ENCODE measurements at places on chromosomes 7 and 10. TPM values are rescaled to one million over a fixed set of nuclear protein-coding genes. Genes with fewer than 3 reads are reported as not detected.

DNA sequence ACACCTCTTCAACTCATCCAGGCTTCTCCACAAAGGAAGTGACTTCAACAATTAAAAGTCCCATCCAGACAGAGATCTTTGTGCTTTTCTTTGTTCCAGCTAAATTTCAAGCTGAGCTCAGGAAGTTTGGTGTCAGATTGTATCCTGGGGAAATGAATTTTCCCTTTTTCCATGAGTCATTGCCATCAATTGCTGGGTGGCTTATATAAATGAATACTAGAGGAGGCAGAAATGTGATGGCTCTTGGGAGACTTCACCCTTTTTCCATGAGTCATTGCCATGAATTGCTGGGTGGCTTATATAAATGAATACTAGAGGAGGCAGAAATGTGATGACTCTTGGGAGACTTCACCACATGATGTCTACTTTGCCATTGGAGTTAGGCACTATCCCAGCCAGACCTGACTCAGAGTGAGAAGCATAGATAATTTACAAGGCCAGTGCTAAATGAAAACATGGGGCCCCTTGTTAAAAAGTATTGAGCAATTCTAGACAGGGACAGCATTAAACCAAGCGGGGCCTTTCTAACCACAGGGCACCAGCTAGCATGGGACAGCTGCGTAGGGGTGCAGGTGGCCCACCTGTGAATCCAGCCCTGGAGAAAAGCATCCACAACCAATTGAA is 339.2 kb upstream of the PODXL start:
- no peak for DNase-seq

- DNase-seq = no peak
These were observed 1221.1 kb upstream of the CELF2 start for GRCh38 chr10:9796564-9796963.

GRCh38 chr10:77630507-77630848 is 7.1 kb downstream of the KCNMA1 start:
- DNase-seq = no peak

Gene PRKG1
- total RNA-seq = not detected

DNA sequence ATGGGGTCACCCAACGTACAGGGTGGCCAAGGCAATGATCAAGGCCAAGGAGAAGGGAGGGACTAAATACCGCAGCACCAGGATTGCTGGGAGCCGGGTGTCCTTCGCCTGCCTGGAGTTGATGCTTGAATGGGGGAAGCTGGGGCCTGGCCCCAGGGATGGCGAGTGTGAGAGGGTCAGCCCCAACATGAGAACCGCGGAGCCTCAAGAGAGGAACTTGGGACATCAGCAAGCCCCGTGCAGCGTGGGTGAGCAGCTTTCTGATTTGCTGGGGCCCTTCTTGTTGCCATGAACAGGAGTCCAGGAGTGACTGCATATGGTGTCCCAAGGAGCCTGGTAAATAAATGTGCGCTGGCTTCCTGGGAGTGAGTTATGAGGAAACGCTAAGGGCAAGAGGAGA is 72.8 kb upstream of the PITRM1 start:
- no peak for DNase-seq

- no peak for DNase-seq
These were observed 7.2 kb upstream of the GRID1 start for GRCh38 chr10:86373828-86374227.

DNA sequence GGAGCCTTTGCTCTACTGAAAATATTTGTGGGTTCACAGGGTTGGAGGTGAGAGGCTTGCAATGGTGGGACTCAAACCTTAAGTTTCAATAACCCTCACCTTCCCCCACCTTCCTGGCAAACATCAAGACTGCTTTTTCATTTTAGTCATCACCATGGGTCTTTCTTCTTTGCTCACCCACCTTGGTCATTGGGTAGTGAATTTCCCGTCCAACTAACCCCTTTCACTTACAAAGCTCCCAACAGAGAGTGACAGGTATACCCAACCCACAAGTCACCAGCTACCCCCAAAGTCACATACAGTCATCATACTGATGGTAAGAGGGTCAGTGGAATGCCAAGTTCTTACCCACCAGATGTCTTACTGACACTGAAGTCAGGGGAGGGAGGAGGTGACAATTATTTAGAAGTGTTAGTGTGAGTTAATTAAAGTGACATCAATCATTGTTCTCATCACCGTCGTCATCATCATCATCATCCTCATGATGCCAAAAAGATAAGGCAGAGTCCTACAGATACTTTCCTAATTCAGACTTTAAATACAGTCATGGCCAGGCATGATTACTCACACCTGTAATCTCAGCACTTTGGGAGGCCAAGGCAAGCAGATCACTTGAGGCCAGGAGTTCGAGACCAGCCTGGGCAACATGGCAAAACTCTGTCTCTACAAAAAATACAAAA is 49.0 kb downstream of the PIK3AP1 start:
- DNase-seq = no peak

DNA sequence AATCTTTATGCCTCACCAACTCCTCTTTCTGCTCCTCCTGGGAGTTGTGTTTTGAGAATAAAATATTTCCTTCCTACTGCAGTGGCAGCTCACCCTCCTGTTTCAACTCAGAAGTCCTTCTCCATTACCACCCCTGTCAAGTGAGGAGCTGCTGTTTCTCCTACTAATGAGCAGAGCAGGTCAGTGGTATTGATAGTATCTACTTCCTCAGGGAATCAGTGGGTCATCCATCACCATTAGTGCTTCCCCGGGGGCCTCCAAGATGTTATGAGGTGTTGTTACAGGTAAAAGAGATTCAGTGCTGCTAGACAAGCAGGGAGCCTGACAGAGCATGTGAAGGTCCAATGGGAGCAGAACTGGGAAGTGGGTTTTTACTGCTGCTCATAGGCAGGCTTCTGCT is 795.2 kb downstream of the REEP3 start:
- no peak for DNase-seq

GRCh38 chr10:62244785-62245467 is 23.7 kb downstream of the RTKN2 start:
- peak; percentile 47 for DNase-seq

DNA sequence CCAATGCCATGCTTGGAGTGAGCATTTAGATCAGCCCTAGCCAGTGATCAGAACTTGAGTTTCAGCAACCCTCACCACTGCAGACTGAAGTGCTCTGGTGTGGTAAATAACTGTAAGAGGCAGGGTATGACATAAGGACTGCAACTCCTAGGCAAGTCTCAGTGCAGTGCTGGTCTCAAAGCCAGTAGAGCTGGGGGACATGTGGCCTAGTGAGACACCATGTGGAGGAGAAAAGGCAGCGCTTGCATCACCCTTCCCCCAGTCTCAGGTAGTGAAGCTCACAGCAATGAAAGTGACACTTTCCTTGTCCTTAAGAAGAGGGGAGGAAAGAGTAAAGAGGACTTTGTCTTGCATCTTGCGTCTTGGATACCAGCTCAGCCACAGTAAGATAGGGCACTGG is 386.8 kb upstream of the POT1 start:
- no peak for DNase-seq

DNA sequence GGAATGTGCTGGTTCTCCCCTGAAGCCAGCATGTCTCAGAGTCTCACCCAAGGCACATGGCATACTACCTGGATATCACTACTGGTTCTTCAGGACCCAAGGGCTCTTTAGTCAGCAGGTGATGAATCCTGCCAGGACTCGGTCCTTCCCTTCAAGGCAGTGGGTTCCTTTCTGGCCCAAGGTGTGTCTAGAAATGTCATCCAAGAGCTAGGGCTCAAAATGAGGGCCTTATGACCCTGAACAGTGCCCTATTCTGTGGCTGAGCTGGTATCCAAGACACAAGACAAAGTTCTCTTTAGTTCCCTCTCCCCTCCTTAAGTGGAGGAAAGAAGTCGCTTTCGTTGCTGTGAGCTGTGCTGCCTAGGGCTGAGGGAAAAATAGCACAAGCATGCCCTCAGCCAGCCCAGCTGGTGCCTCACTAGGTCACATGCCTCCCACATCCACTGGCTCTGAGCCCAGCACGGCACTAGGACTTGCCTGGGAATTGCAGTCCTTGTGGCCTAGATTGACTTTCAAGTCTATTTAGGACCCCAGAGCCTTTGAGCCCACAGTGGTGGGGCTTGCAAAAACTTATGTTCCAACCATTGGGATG is 106.0 kb downstream of the BMS1 start:
- no peak for DNase-seq

Gene ABCC2
- 1.3 TPM for total RNA-seq

Gene DDX56
- total RNA-seq = 165 TPM

Gene SPACDR
- total RNA-seq = 2.9 TPM

- no peak for DNase-seq
These were observed 47.4 kb downstream of the JAZF1 start for GRCh38 chr7:28132959-28133870.

DNA sequence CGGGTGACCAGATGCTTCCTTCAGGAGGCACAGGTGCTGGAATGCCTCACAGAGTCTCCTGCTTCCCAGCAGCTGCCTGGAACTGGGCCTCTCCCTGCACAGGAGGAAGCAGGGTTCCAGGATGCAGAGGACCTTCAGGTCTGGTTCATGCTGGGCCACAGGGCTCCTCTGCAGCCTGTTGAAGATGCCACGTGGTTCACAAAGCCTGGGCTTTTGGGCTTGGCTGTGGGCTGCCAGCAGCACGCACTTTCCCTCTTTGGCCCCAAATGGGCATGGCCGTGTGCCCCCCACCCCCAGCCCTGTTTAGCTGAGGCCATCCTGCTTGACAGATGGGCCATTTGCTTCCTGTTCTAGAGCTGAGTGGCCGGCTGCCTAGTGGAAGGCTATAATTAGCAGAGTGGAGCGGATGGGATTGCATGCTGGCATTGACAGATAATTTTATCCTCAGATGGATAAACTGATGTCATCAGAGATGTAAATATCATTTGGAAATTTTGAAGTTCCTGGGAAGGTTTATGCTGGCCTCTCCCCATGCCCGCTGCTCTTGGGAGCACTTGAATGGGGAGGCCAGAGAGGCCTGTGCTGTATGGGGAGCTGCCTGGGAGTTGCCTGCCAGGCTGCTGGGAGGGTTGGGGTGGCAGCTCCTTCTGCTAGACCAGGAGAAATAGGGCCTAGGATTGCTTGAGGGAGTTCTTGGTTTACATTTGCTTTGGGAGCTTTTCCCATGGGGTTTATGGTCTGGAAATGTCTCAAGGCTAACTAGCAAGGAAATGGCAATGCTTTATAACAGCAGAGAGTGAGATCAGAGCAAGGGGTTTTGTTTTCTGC is 28.2 kb downstream of the TSPAN15 start:
- DNase-seq = no peak

DNA sequence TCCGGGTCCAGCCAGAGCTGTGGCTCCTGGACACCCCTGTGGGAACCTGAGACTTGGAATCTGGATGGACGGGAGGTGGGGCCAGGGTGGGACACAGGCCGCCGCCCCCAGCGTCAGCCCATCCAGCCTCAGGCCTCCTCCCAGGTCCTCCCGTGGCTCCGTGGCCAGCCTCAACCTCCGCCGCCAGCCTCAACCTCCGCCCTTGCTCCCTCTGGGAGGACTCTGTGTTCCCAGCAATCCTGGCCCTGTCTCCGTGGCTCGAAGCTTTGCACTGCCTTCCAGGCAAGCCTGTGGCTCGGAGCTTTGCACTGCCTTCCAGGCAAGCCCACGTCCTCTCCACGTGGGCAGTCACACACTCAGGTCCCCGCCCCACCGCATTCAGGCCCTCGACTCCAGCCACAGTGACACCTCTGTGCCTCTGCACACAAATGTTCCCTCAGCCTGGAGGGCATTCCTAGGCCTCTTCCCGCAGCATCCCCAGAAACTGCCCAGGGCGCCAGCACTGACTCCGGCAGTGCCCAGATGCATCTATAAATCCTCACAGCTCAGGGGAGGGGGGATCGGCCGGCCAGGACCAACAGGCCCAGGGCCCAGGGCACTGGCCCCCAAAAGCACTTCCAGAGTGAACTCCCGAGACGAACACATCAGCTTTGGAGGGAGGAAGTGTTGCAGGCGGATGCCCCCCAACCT is 44.7 kb upstream of the PDGFA start:
- DNase-seq = no peak

DNA sequence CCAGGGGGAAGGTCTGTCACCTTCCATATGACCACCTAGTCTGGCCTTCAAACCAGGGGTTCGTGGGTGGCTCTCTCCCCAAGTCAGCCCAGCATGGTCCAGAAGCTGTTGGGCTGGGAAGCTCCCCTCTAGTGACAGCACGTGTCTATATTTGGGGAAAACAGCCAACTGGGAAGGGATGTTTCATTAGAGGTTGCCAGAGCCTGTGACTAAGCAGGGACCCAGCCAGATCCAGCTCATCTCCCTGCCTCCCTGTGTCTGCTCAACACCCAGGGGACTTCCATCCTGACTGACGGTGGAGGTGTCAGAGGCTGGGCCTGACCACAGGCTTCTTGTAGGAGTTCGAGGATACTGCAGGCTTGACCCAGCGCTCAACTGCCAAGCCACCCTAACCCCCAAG is 10.5 kb downstream of the STYXL1 start:
- DNase-seq = no peak

Gene TNKS2
- 30.6 TPM for total RNA-seq

- DNase-seq = no peak
These were observed 45.6 kb downstream of the PDIA4 start for GRCh38 chr7:148982654-148983199.

DNA sequence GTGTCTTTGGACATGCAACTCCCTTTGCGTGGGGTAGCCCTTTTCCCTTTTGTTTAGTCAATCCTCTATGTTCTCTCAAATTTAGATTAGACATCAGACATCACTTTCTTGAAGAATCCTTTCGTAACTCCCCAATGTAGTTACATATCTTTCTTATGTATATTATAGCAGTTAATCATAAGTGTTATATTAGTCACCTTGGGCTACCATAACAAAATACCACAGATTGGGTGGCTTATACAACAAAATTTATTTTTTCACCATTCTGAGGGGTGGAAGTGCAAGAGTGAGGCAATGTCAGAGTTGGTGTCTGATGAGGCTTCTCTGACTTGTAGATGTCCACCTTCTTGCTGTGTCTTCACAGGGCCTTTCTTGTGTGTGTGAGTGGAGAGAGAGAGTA is 105.7 kb downstream of the PHTF2 start:
- DNase-seq = no peak

- no peak for DNase-seq
These were observed 654.7 kb upstream of the ZWINT start for GRCh38 chr10:57015595-57016318.

GRCh38 chr10:128180843-128181242 is 54.6 kb upstream of the MKI67 start:
- peak; percentile 68 for DNase-seq

- no peak for DNase-seq
These were observed 11.8 kb downstream of the SEM1 start for GRCh38 chr7:96697822-96698221.

GRCh38 chr10:59323036-59323459 is 39.3 kb downstream of the FAM13C start:
- no peak for DNase-seq

Gene ARHGAP21
- total RNA-seq = 59.4 TPM

Gene MEIG1
- total RNA-seq = not detected

GRCh38 chr7:31948029-31948428 is 122.2 kb downstream of the PDE1C start:
- DNase-seq = no peak

Gene ACSM6
- total RNA-seq = not detected

GRCh38 chr7:121006711-121007315 is 18.3 kb downstream of the CPED1 start:
- no peak for DNase-seq
